ENCODE measurements at places on chromosomes 1 and 21.

DNA sequence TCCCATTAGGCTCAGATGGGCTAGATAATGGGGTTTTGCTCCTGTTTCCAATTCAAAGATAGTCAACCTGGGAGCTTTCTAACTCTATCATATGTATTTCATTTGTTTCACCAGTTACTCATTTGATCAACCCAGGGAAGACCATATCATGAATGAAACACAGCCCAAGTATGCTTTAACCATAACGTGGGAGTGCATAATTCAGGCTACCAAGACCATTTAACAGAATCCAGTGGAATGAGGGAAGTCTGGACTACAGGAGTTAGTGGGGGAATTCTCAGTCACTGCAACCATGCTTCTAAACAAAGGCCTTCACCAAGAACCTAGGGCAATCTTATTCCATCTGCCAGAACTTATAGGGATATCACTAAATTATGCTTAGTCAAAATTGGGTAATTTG lies 15.0 kb upstream of the SLC16A1 start:
- DNase-seq, result no peak

GRCh38 chr1:59243550-59243949 lies 53.3 kb upstream of the FGGY start:
- no peak for DNase-seq

DNA sequence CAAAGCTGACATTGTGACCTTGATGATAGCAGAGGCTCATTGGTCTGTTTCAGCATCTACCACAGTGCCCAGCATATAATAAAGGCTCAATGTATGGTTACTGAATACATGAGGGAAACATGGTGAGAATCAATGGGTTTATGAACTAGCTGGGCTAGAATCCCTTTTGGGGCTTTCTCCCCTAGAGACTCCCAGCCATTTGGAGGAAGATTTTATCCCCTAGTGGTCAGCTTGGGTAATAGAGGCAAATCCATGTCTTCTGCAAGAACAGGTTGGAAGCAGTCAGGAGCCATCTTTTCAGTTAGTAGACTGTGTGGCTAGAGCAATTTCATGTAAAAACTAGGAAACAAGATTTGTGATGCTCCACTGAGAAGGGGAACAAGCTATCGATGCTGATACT lies 15.8 kb upstream of the REG4 start:
- DNase-seq, result no peak

DNA sequence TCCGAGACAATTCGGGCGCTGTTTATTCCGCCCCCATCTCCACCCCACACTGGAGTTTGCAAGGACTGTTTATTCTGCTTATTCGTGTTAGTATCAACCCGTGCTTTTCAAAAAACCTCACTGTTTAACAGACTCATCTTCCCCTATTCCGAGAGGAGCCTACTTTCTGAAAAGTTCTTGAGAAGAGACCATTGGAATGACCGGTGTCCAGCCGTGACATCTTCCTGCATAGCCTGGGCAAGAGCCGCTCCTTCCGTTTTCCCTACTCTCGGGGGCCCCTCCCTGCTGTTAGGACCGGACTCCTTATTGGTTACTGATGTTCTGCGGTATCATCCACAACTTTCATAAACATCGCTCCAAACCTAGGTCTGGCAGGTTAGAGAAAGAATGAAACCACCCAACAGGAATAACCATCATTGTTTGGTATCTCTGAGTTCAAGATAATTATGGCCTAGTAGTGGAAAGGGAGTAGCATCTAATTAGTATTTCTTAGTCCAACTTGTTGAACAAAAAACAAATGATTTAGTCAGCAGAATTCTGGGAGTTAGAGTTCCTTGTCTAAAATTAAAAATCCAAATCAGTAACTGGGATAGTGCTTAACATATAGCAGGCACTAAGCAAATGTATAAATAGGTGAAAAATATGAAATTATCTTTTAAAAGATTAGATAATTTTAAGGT lies 837 bp downstream of the STXBP3 start:
- DNase-seq, result no peak

DNA sequence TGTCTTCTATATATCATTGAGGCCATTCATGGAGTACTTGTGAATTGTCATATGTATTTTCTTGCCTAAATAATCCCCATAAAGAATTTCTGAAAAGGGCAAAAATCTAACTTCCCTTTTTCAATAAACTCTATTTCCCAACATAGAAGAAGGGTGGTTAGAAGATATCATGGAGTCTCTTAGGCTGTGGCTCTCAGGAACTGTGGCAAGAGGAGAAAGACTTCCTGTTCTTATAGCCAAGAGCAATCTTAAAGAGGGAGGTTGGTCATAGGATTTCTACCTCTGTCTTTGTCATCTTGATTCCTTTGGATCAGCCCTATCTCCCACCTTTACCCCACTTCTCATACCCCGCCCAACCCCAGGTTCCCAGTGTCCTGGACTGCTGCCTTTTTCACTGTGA lies 175.8 kb downstream of the TYW3 start:
- DNase-seq, result no peak

- DNase-seq, result no peak
These were observed 66.3 kb downstream of the CNST start for GRCh38 chr1:246632281-246633168.

DNA sequence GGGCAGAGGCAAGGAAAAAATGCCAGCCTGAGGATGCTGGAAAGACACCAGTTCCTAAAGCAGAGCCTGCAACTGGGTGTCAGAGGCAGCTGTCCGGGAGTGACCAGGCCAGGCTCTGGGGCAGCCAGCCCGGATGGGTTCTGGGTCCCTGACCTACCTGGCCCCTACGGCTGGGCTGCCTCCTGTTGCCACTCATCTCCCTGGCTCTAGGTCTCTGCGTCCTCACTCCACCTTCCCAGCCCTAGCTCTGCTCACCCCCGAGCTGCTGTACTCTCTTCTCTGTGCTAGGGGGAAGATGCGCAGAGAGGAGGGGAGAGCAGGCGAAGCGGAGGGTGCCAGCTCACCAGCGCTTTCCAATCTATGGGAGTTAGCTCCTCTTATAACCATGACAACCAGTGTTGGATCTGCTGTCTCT lies 9.0 kb downstream of the ARHGEF2 start:
- DNase-seq, result no peak
